A549 treated with GW870086 at 1 μM for 4 hours (cell line): ENCODE measurements at places on chromosomes 13 and 19. TPM values are rescaled to one million over a fixed set of nuclear protein-coding genes. Genes with fewer than 3 reads are reported as not detected.

The ZNF600 gene
- total RNA-seq = 0.05 to 0.16 TPM (median 0.08 TPM) in 4 of 5 replicates, not detected in the other

The N4BP2L1 gene
- total RNA-seq = 0.25 to 0.74 TPM (median 0.48 TPM) in 5 replicates

The KLK2 gene
- 0.14 to 0.17 TPM in 2 of 5 replicates, not detected in the others for total RNA-seq

The CDC34 gene
- 63.4 to 96.7 TPM (median 95.7 TPM) in 5 replicates for total RNA-seq

The CD79A gene
- 0.66 to 1.3 TPM (median 0.91 TPM) in 5 replicates for total RNA-seq

The EVI5L gene
- 1.3 to 1.7 TPM (median 1.5 TPM) in 5 replicates for total RNA-seq

The MEGF8 gene
- 19.0 to 25.2 TPM (median 23.3 TPM) in 5 replicates for total RNA-seq

The PTOV1 gene
- total RNA-seq = 116 to 154 TPM (median 143 TPM) in 5 replicates

The GIPR gene
- 2.4 to 5.1 TPM (median 3.9 TPM) in 5 replicates for total RNA-seq

The ZNF100 gene
- total RNA-seq = not detected in 5 replicates

The CPT1C gene
- total RNA-seq = 10.9 to 14.2 TPM (median 13.2 TPM) in 5 replicates

The RGCC gene
- 2.4 to 4.2 TPM (median 3.7 TPM) in 5 replicates for total RNA-seq

The SIGLEC9 gene
- 0.06 to 0.08 TPM in 2 of 5 replicates, not detected in the others for total RNA-seq

The WTIP gene
- 23.8 to 35.3 TPM (median 30.1 TPM) in 5 replicates for total RNA-seq

The NXNL1 gene
- not detected in 5 replicates for total RNA-seq

The APOC4 gene
- not detected in 5 replicates for total RNA-seq

The GIPC3 gene
- total RNA-seq = 0.27 to 0.42 TPM (median 0.31 TPM) in 5 replicates

The RASL11A gene
- 2.9 to 6.7 TPM (median 4.5 TPM) in 5 replicates for total RNA-seq

The POSTN gene
- total RNA-seq = 0.09 TPM in 1 of 5 replicates, not detected in the others

The CABP5 gene
- total RNA-seq = not detected in 5 replicates

The ZNF134 gene
- 8.8 to 12.1 TPM (median 9.3 TPM) in 5 replicates for total RNA-seq

The CLEC4G gene
- not detected in 5 replicates for total RNA-seq

The PTPRH gene
- total RNA-seq = 2.7 to 5.3 TPM (median 5.1 TPM) in 5 replicates

The CEACAM20 gene
- total RNA-seq = 0.10 TPM in 1 of 5 replicates, not detected in the others

The ZNF723 gene
- total RNA-seq = not detected in 5 replicates

The SEMA6B gene
- 4.5 to 6.2 TPM (median 5.5 TPM) in 5 replicates for total RNA-seq

The ATP4A gene
- total RNA-seq = 0.10 TPM in 1 of 5 replicates, not detected in the others

The MED16 gene
- 14.8 to 22.3 TPM (median 21.5 TPM) in 5 replicates for total RNA-seq

The ZNF439 gene
- not detected in 5 replicates for total RNA-seq

The HRC gene
- total RNA-seq = 0.06 TPM in 2 of 5 replicates, not detected in the others

The PSG1 gene
- total RNA-seq = 0.17 to 0.30 TPM (median 0.23 TPM) in 5 replicates

The CEACAM7 gene
- total RNA-seq = 0.08 to 0.17 TPM in 2 of 5 replicates, not detected in the others

The OR10H1 gene
- total RNA-seq = not detected in 5 replicates

The PLPPR3 gene
- 2.3 to 5.5 TPM (median 4.8 TPM) in 5 replicates for total RNA-seq

The DCT gene
- total RNA-seq = not detected in 5 replicates

The FLT1 gene
- total RNA-seq = 0.02 to 0.05 TPM in 2 of 5 replicates, not detected in the others

The HSH2D gene
- total RNA-seq = 0.09 to 0.14 TPM in 2 of 5 replicates, not detected in the others

The REEP6 gene
- total RNA-seq = 4.3 to 6.8 TPM (median 4.4 TPM) in 5 replicates

The IL4I1 gene
- 0.51 to 1.4 TPM (median 0.71 TPM) in 5 replicates for total RNA-seq

The SPRED3 gene
- total RNA-seq = 1.8 to 3.1 TPM (median 2.6 TPM) in 5 replicates

The ZNF560 gene
- not detected in 5 replicates for total RNA-seq

The NLRP11 gene
- total RNA-seq = 0.03 to 0.07 TPM in 2 of 5 replicates, not detected in the others

The ZNF837 gene
- 0.98 to 1.5 TPM (median 1.4 TPM) in 5 replicates for total RNA-seq

The CACNG8 gene
- 0.66 to 1.2 TPM (median 1.1 TPM) in 5 replicates for total RNA-seq

The GARIN5A gene
- 1.6 to 2.2 TPM (median 2.0 TPM) in 5 replicates for total RNA-seq

The PRR12 gene
- 28.9 to 36.4 TPM (median 34.4 TPM) in 5 replicates for total RNA-seq

The CBY2 gene
- not detected in 5 replicates for total RNA-seq

The ZNF556 gene
- 0.05 to 0.40 TPM (median 0.06 TPM) in 3 of 5 replicates, not detected in the others for total RNA-seq

The ZNF582 gene
- total RNA-seq = 0.70 to 1.4 TPM (median 1.1 TPM) in 5 replicates

The ZNF563 gene
- total RNA-seq = not detected in 5 replicates
